NCI-H774 (cell line): ENCODE measurements at places on chromosomes 1 and 21.
A peak's percentile ranks its signal among the peaks of the same experiment; 100 is the strongest.

GRCh38 chr21:43727519-43728153 is 8.7 kb downstream of the PDXK start:
- no peak for DNase-seq

- DNase-seq, result no peak
These were observed 71.5 kb upstream of the DISP3 start for GRCh38 chr1:11407301-11407994.

- DNase-seq, result no peak
These were observed 68.3 kb upstream of the KCND3 start for GRCh38 chr1:112057736-112058135.

- no peak for DNase-seq
These were observed 30.0 kb downstream of the BCAS2 start for GRCh38 chr1:114551400-114551799.

DNA sequence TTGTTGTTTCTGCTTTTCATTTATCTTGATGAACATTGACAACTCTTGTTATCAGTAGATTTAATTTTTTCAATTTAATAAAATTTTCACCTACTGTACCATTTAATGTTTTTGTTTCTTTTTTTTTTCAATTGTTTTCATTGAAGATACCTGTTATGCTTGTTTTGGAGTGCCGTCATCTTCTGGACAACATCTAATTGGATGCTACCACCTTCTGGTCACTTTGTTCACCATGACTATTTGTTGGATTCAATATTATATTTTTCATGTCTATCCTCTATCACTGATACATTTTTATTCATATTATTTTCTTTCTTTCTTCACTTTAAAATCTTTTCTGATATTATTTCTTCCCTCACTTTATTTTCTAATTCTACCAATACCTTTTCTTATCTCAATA is 14.0 kb downstream of the KRTAP21-2 start:
- DNase-seq, result no peak

GRCh38 chr1:63923302-63923701 is 149.5 kb downstream of the ROR1 start:
- no peak for DNase-seq

DNA sequence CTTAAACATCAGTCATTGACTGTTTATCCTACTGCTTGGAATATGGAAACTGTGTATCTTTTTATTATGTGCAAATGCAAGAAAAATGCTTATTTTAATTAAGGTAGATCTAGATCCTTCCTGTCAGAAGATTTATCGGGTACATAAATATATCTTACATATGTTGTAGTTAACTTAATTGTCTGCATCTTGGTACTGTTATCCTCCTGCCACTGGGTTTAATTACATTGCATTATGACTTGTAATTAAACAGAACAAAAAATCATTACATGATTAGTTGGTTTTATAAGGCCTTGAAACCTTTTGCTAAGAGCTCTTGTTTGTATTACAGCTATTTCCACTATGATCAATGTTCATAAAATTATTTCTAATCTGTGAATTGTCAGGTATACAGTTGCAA is 211.2 kb downstream of the PTGER3 start:
- no peak for DNase-seq

DNA sequence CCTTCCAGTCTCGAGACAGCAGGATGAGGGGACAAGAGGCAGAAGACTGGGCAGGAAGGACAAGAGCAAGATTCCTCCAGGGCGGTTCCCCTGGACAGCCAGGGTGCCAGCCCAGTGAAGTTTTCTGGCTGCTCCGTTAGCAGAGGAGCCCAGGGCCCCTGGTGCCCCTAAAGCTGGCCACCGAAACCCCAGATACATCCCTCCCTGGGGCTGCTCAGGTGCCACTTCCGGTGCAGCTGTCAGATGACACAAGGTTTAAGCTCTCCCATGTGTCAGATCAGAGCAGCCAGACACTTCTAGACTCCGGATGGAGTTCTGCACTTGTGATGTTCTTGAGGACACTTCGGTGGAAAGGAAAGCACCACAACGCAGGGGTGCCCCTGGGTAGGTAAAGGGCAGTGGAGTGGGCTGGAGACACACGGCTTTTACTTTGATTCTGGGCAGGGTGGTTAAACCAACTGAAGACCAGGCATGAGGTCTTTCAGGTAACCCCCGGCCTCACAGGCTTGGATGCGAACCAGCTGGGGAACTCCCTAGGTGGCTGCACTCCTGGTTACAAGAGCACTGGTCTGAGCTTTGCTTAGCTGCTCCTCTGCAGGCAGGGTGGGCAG is 85.7 kb downstream of the ITPKB start:
- DNase-seq, result no peak

DNA sequence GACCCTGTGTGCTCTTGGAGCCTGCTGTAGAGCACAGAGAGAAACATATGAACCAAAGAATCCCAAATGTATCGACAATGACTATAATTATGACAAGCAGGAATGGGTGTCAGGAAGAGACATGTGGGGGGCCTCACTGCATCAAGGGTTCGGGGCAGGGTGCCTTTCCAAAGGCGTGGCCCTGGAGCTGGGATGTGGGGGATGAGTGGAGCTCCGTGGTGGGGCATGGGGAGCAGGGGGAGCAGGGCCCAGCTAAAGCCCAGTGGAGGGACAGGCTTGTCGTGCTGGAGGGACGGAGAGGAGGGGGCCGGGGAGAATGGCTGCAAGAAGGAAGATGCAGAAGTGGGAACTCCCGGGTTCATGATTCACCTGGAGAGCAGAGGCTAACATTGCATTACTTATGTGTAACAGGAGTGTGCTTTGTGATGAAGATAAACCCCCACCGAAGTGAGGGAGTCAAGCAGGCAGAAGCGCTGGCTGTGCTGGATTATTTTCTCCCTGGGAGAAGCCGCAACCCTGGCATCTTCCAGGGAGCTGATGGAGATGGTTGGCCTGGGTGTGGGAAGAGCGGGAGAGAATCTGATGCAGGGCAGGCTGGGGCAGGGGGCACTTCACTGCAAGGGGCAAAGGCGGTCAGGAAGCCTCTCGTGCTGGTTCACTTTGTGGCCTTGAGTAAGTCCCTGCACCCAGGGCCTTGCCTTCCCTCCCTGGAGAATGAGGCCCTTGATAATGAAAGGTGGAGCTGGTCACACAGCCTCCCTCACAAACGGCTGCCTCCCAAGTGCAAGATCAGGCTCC is 124.6 kb upstream of the RUNX3 start:
- no peak for DNase-seq

- no peak for DNase-seq
These were observed 8.8 kb downstream of the ASAP3 start for GRCh38 chr1:23475134-23475628.

DNA sequence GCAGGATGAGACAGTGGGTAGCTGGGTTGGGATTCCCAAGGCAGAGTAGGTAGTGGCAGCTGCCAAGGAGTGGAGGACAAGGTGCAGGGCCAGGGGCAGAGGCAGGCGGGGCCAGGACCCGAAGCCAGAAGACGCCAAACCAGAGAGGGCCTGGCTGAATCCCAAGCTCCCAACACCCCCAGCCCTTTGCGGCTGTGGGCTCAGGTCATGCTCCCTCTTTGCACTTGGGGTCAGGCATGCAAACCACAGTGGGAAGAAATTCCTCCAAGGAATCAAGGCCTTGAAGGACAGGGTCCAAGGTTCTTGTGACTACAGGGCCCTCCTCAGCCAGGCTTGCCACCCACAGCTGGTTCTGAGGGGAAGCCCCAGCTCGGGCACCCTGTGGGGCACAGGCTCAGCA is 6.2 kb downstream of the C1orf210 start:
- no peak for DNase-seq

DNA sequence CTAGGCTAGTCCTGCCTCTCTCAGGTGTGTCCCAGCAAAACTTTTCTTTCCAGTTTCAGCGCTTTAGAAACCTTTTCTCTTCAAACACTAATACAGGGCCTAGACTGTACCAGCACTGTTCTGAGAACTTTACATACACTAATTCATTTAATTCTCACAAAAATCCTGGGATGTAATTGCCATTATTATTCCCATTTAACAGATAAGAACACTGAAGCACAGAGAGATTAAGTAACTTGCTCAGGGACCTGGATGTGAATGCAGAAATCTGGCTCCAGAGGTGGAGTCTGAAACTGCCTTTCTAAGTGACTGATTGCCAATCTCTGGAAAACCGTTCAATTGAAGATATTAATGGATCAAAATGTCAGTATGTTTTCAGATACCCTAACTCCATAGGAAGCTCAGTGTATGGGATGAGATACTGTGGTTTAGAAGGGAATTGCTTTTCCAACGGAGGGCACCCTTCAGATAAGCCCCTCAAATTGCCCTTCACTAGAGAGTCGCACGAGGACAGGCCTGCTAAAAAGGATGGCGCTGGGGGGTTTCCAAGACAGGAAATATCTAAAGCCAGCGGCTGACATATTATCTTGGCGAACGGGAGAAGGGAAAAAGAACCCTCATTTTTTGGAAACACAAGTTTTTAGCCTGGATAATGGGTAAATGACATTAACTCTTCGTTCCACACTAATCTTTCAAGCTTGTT is 698 bp upstream of the UCK2 start:
- no peak for DNase-seq

GRCh38 chr21:16241479-16241963 is 511.7 kb downstream of the USP25 start:
- no peak for DNase-seq

DNA sequence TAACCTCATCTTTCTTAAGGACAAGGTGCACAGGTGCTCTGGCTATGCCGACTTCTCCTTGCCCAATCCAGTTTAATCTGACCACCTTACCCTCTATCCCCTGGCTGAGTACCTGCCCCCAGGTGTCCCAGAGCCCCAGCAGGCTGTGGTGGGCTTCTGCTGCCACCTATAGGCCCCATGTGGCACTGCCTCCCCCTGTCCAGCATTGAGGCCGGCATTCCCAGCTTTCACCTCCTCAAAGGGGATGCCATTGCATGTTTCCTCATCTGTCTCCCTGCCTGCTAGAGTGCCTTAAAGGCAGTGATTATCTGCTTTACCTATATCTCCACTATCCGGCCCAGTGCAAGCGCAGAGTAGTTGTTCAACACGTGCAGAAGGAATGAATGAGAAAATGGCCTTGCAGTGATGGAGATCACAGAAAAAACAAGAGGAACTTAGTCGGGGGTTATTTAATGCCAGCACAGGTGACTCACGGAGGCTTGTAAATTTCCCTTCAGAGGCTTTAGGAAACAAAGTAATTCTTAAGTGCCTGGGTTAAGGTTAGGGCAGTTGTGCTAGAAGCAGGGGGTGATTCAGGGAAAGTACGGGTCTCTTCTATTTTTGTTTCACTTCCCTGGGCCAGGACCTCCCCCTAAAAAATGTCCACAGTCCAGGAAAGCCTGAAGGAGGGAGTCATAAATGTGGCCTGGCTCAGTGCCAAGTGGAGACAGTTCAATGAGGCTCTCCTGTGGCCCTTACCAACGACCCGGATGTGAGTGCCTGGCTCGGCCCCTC is 131.8 kb upstream of the NGF start:
- peak; percentile 32 for DNase-seq

DNA sequence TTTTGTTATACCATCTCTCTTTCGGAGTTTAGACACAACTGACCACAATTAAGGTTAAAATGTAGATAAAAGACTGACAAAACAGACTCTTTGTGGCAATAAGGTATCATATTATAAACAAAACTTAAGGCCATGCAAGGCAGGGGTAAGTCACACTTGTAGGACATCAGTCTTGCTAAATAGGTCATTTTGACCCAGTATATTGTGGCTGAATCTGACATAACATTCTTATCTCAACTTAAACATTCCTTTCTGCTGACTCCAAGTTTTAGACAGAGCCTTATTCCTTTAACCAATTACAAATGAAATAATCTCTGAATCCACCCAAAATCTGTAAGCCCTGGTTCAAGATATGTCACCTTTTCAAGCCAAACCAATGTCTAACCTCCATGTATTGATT is 733.4 kb upstream of the B3GALT2 start:
- no peak for DNase-seq

DNA sequence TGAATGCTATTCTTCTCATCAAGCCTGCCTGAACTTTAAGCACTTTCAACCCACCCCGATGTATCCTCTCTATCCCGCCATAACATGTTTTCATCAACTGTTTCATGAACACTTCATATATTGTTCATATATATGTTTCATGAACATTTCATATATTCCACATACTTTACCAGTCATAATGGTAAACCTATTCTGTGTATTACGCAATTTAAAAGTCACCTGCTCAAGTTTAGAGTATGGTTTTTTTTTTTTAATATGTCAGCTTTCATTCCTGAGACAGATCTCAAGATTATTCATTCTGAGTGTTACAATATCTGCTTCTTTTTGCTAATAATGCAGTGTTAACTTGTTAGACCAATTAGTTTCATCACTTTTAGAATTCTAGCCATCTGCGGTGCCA is 140.7 kb downstream of the SIPA1L2 start:
- no peak for DNase-seq

DNA sequence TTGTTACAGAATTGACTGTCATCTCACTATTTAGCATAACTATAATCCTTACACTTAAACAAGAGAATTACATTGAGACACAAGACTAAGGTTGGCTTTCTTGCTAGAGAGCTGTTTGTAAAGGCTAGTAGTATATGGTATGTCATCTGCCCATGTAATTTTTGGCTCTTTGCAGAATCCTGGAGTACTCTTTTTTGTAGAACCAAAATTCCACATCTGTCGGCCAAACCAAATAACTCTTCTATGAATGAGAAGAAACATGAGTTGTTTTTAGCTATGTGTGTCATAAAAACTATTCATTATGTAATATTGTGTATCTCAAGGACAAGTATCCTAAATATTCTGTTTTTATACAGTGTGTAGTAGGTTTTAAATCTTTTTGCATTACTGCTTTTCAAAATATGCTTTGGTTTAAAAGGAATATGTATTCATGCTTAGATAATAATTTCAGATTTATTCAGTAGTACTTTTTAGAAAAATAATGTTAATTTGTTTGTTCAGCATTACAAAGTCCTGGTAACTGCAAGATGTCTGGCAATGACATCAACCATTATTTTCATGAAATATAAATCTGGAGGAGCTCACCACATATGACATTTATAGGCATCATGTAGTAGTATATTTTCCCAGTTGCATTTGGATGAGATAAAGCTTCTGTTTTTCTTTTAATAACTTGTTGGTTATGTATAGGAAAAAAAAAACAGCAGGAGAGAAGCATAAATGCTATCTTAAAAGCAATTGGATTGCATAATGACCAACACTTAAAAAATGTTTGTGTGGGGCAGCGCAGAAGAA is 159.8 kb downstream of the HS2ST1 start:
- no peak for DNase-seq

DNA sequence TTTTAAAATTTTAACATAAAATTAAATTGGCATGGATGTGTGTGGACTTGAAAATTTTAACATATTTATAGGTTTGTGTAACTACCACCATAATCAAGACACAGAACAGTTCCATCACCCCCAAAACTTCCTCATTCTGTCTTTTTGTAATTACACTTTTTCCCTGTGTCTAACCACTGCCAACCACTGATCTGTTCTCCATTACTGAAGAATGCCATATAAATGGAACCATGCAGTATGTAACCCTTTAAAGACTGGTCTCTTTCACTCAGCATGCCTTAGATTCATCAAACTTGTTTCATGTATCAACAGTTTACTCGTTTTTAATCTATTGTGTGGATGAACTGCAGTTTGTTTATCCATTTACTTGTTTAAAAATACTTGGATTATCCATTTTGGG is 13.0 kb upstream of the AHCYL1 start:
- no peak for DNase-seq
